ENCODE measurements at places on chromosomes 4 and X.

GRCh38 chr4:26412381-26413372 is 77.6 kb downstream of the CCKAR start:
- no peak for DNase-seq

DNA sequence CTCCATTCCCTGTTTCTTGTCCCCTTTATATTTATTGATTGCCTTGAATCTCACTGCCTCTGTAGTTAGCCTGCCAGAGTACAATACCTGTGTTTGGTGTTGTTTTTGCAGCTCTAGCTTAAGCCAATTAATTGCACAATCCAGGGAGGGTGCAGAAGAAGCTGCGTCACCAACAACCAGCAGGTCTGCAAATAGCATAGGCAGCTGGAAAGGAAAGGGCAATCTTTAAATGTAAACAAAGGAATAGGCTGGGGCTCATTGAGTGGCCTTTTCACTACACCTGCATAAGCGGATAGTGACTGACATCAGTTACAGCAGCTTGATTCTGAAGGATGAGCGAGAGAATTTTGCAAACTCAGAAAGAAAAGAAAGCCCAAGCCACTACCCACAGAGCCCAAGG is 106.8 kb upstream of the RAI2 start:
- no peak for DNase-seq

DNA sequence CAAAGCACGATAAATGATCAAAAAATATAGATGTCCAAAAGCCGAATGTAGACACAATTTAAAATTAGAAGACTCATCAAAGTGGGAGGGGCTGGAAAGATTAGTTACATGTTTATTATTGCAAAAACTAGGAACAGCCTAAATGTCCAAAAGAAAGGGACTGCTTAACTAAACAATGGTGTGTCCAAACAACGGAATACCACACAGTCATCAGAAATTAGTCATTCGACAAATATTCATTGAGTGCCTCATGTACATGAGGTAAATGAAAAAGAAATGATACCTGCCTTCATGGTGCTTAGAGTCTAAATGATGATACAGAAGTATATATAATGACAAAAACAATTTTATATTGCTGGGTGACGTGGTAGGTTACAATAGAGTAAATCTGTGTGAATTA is 139.7 kb downstream of the MAML3 start:
- DNase-seq, result no peak

DNA sequence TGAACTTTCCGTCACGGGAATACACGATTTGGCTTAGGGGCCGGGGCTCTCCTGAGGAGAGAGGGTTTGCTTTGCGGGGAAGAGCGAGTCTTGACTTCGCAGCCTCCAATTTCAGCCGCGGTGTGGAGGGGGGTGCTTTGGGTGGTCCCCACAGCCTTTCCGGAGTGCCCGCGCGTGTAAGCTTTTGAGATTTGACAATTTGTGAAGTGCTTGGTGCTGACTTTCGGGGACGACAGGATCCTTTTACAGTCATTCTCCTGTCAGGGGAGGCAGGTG is 355 bp downstream of the SCML1 start:
- DNase-seq, result no peak

- DNase-seq, result no peak
Measured at GRCh38 chr4:188550296-188550695, 411.1 kb downstream of the TRIML1 start.

GRCh38 chr4:187603093-187604025 is 392.2 kb upstream of the ZFP42 start:
- peak; percentile 66 for DNase-seq

GRCh38 chr4:177155454-177155853 is 154.2 kb upstream of the NEIL3 start:
- DNase-seq, result no peak

GRCh38 chrX:129717892-129718291 is 20.9 kb upstream of the XPNPEP2 start:
- peak; percentile 21 for DNase-seq

DNA sequence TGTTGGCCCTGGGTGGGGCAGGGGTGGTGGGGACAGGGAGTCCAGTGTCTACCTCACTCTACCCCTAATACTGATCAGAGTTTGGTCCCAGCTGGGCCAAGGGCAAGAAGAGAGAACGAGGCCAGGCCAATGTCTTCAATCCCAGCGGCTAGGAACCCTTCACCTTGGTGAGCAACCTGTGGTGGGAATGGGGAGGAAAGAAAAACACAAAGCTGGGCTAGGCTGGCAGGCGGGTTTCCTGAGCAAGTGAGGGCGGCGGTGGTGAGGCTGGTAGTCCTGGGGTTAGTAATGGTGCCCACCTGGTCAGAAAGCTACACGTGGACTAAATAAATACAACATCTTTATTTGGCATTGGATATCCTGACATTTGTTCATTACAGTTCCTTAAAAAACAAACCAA is 5.6 kb downstream of the PQBP1 start:
- DNase-seq, result no peak

DNA sequence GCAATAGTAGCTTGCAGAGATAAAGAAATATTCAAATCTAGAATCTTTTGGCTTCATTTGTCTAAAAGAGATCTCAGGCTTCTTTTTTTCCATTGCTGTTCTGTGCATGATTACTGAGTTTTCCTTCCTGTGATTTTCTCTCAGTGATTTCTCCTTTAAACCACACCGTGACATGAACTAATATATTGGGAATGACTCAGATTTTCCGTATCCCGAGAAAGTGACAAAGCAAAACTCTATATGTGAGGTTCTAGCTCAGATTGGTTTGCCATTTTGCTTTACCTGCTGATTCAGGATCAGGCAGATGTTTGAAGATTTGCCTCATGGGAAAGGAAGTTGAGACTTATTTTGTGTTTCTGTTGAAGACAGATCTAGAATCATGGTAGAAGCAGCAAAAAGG is 59.4 kb downstream of the MTHFD2L start:
- peak; percentile 85 for DNase-seq

GRCh38 chrX:20461002-20461401 is 194.3 kb upstream of the RPS6KA3 start:
- DNase-seq, result no peak

- no peak for DNase-seq
Measured at GRCh38 chr4:69832326-69833030, 27.5 kb downstream of the SULT1E1 start.

DNA sequence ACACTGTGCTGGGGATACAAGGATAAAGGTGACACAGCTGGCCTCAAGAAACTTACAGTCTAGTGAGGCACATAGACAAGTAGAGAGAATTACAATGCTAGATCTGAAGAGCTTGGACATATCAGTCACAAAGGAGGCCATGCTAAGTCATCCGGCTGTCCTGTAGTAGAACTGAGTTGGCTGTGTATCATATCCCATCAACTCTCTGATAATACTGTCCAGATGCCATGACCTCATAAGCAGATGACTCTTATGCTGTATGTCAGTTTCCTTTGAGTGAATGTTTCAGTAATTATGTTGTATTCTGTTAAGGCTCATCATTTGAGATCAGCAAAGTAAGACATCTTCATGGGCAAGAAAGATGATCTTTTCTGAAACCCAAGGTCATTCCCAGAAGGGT is 442.9 kb downstream of the MID1IP1 start:
- no peak for DNase-seq

DNA sequence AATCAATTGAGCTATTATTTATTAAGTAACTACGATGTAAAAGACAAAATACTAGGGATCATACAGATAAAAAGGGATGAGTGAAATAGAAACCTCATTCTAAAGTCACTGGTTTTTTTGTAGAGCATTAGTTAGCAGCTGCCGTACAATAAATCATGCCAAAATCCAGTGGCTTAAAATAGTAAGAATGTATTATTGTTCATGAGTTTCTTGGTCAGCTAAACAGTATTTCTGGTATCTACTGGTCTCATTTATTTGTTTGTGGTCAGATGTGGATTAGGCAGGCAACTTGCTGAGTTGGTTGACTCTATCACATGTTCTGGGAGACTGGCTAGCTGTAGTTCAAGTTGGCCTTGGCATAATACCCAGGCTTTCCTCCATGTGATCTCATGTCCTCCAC is 667.3 kb downstream of the GALNTL6 start:
- DNase-seq, result peak; percentile 49

DNA sequence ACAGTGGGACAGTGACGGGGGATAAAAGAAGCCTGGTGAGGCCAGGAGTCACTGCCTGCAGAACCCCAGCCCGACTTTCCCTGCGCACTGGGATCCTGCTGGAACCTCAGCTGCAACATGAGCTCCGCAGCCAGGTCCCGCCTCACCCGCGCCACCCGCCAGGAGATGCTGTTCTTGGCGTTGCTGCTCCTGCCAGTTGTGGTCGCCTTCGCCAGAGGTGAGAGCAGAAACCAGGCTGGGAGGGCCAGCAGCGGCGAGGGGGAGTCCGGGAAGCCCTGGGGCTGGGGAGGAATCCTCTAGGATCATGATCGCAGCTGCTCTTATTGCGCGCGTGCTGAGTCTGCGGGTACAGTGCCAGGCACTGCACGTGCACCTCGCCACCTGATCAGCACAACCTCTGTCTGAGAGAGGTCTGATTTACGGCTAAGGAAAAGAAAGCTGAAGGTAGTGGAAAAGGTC is at the start of gene PF4V1:
TSS of gene PF4V1 (plus strand) at position 51 of the 459 bp plus-strand sequence. CDS start at position 118, 67 bp downstream.
- no peak for DNase-seq

- no peak for DNase-seq
Measured at GRCh38 chr4:94339779-94340178, 2.9 kb downstream of the HPGDS start.

GRCh38 chr4:106582103-106582502 is 213.5 kb upstream of the GIMD1 start:
- DNase-seq, result no peak

GRCh38 chrX:154010330-154011087 is 9.2 kb downstream of the IRAK1 start:
- DNase-seq, result no peak

- no peak for DNase-seq
Measured at GRCh38 chr4:113732-114131, 10.6 kb upstream of the ZNF718 start.

DNA sequence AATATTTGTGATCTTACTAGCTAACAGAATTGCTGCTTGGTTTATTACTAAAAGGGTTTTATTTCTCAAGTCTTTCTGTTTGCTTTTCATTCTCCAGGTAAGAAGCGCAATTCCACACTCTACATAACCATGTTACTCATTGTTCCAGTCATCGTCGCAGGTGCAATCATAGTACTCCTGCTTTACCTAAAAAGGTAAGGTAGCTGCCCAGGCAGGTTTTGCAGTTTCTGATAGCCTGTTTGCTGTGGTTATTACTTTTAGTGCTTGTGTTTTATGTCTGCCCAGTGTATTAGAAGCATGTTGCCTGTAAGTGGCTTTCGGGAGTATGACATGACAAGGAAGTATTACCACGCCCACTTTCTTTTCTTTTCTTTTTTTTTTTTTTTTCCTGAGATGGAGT is 46.4 kb downstream of the IL13RA1 start:
- no peak for DNase-seq

DNA sequence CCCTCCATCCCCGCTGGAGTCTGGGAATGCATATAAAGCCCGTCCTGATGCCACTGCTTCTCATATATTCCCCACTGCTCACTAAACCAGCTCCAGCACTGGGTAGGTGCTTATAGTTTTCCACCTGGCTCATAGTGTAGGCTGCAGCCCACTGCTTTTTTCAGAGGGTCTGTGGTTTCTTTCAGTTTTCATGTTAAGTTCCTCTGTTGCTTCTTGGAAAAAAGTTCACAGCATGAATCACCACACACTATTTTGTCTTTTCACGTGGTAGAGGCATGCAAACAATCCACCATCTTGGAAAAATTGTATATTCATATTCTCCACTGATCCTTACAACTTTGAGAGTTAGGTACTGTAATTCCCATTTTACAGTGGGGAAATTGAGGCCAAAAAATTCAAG is 39.4 kb downstream of the DCLK2 start:
- no peak for DNase-seq

DNA sequence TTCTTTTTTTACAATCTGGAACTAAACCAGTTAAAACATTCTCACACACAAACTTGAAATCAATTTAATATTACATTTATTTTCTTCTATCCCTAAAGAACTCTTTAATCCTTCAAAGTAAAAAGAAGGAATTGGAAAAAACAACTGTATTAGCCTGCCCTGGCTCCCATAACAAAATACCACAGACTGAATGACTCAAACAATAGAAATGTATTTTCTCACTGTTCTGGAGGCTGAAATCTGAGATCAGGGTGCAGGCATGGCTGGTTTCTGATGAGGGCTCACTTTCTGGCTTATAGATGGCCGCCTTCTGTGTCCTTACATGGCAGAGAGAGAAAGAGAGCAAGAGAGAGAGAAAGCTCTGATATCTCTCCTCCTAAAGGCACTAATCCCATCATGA is 149.4 kb downstream of the PDGFRA start:
- DNase-seq, result no peak

DNA sequence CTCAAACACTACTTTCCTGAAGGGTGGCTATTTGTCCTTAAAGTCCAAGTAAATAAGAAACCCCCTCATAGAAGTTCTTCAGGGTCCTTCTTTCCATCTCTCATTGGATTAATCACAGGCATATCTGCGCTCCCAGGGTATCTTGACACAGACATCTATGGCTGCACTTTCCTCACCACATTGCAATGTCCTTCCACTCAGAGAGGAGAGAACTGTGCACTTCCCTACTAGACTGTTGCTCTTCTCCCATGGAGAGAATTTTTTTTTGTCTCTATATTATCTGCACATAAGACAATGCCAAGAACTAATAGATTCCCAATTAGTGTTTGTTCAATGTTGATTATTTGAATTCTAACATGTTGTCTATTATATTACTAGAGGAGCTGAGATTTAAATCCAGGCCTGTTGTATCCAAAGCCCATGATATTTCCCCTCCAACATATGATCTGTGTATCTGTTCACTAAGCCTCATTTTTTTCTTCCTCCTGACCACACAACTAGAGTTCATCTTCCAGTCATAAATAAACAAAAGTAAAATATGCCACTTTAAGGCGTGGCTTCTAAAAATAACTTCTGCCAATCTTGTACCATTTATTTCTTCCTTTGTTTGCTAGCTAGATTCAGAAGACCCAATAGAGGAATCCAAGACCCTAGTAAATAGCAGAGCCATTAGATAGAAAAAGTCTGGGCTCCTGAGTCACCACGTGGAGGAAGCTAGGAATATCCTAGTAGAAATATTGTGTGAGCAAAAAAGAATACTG is 61.5 kb upstream of the FAM241A start:
- peak; percentile 20 for DNase-seq

Data from H4 (cell line).